ENCODE measurements at places on chromosomes 2 and 18. TPM values are rescaled to one million over a fixed set of nuclear protein-coding genes. Genes with fewer than 3 reads are reported as not detected.

Gene TMEM247
- not detected for total RNA-seq

Gene KLF11
- 2.0 TPM for total RNA-seq

DNA sequence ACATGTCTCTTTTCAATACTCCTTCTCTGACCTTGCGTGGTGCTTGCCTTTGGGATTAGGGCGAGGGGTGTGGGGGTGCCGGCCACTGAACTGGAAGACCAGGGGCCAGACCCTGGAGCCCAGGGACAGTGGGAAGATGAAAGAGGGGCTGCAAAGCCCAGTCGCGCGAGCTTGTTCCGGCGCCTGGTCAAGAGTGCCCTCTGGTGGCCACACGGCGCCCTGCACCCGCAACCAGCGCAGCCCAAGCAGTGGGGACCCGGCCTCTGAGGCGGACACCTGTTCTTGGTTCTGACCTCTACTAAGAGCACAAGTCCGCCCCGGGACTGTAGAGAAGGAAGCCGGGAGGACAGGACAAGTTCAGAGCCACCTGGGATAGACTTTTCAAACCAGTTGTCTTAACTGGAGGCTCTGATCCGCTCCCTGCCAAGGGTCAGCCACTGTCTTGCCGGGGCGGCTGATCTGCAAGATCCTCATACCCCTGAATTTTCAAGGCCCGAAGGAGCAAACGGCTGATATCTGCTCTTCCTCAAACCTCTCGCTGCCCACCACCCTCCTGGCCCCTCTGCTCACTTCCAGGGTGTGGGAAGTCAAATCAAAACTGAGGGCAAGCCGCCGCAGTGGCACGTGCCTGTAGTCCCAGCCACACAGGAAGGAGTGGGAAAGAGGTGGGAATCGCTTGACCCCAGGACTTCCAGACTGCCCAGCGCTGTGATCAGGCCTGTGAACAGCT is 14.9 kb upstream of the MSH6 start:
- peak; percentile 30 for DNase-seq

Gene IL18RAP
- not detected for total RNA-seq

Gene TMEM163
- not detected for total RNA-seq

DNA sequence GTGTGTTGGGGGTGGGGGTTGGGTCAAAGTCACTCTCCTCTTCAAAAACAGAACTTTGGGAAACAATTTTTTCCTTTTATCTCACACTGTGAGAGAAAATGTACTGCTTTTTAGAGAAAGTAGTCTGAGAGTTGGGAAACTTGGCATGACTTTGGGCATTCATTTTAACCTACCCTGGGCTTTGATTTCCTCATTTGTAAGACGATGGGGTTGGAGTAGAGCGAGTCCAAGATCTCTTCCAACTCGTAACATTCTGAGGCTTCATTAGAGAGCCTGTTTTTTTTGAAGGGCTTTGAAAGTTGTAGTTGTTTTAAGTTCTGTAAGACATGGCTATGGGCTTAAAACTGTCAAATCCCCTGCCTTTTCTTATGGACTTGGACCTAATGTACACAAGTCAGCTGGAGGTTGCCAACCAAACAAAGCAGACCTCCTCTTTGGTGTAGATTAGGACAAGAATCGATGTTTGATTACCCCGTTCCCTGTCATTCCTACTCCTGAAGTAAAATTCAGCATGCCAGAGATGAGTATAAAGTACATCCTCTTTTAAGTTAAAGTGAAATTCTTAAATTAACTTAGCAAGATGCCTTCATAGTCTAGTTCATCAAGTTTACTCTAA is 8.4 kb downstream of the PHLPP1 start:
- DNase-seq, result no peak

DNA sequence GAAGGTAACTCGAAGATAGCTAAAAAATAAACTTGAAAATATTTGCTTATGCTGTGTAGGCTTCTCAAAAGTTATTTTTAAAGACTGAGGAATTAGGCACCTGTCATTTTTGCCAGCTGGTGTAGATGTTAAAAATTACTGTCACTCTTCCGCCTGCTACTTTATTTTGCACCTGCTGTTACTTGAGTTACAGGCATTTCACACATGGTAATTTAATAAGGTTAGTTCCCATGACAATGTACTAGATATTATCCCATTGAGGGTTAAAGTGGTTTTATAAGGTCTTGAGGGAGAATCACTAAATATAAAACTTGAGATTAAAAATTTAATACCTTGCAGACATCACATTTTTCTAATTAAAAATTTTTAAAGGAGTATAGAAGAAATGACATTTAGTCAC is 26.6 kb downstream of the MYL1 start:
- no peak for DNase-seq

- no peak for DNase-seq
These were observed 42.3 kb downstream of the FAM124B start for GRCh38 chr2:224359569-224359968.

Gene REEP1
- total RNA-seq, result under 0.01 TPM

DNA sequence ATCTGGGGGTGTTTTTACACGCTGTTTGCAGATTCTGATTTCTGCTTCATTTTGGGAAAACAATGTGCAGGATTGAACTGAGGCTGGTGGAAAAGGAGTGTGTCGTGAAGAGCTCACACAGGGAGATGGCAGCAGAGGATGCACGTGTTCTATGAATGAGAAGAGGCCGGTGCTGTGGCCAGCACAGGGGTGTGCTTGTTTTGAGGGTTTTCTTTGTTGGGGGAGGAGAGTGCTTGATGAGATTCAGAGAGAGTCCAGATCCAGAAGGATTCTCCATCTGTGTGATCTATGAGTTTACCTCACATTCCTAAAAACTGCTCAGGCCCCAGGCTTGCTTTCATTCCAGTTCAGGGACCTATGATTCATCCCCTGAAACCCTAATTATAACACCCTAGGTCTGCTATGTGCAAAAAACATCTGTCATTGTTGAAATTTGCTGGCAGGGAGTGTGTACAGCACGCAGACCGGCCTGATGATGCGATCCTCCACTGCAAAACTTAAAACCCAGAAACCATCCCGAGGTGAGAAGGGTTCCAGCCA is 12.1 kb downstream of the TGFA start:
- no peak for DNase-seq

DNA sequence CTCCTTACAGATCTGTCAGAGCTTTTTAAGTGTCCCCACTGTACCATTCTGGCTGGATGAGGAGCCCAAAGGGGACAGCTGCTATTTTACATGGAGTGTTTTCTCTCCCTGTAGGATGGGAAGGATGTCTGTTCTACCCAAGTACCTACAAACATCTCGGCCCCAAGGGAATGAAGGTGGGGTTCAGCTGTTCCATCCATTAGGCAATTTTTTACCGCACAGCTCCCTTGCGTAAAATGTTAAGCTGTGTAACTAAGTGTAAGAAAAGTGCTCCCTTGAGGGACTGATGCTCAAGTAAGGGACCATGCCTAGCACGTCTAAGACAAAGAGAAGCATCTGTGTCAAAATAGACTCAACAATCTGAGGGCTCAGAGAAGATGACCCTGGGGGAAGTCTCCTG is 180.3 kb downstream of the MYO5B start:
- DNase-seq, result no peak

DNA sequence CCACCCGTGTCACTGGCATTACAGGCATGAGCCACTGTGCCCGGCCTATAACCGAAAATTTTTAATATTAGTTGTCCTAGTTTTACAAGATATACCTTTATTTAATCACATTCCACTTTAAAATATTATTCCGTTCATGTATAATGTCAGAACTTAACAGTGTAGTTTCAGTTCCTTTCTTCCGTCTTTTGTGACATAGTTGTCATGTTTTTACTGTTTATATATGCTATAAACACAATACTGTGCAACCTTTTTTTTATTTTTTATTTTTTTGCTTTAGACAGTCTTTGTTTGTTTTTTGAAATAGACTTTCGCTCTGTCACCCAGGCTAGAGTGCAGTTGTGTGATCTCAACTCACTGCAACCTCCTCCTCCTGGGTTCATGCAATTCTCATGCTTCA is 129.5 kb upstream of the TTC27 start:
- no peak for DNase-seq

Gene AMER3
- total RNA-seq, result not detected

DNA sequence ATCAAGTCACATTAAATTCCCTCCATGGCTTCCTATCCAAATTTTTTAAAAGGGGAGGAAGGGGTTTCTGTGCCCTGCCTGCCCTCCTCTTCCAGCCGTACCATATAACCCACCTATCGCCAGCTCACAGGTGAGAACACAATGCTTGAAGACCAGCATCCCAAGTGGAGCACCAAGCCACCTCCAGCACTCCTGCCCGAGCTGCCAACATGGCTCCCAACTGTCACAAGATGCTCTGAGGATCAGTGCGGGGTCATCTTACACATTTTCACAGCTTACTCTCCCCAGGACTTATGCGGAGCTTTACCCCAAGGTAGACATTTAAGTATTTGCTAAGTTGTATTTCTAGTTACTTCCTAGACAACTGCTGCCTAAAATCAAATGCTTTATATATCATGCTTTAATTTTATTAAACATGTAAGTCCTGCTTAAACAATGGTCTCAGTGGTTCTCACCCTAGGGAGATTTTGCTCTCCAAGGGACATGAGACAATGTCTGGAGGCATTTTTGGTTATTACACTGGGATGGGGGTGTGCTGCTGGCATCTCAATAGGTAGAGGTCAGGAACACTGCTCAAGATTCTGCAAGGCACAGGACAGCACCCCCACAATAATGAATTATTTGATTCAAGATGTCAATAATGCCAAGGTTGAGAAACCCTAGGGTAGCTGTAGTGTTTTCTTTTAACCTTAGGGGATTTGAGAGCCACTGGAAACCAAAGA is 45.8 kb downstream of the SF3B1 start:
- DNase-seq, result no peak

DNA sequence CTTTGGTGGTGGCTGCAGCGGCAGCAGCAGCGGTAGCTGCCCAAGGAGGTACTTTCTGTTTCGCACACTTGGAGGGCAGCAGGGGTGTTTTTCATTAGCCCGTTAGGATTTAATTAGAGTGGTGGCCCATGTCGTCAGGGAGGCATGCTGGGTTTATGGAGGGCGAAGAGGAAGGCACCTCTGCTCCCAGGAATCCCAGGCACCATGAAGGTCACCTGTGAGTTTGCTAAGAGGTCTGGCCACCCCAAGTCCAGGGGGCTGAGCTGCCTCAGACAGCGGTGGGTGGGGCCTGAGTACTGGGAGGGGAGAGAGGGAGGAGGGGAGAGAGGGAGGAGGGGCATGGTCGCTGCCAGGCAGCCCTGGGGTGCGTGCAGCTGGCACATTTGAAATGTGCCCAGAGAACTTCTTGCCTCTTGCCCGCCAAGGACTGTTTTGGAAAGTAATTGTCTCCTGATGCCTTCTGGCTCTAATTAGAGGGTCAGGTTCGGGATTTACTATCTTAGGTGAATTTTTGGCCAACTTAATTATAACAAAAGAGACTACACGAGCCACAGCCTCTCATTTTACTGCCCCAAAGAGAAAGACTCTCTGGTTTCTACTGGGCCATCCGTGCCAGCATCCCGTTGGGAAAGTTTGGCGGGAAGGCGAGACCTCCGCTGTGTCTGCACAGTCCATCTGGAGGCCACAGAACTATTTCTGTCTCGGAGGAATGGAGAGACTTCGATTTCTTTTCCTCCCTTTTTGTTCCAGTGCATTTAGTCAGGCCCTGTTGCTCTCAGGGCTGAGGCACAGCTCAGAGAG is 62.0 kb downstream of the GLI2 start:
- DNase-seq, result no peak

Gene SIGLEC15
- total RNA-seq, result 1.1 TPM

DNA sequence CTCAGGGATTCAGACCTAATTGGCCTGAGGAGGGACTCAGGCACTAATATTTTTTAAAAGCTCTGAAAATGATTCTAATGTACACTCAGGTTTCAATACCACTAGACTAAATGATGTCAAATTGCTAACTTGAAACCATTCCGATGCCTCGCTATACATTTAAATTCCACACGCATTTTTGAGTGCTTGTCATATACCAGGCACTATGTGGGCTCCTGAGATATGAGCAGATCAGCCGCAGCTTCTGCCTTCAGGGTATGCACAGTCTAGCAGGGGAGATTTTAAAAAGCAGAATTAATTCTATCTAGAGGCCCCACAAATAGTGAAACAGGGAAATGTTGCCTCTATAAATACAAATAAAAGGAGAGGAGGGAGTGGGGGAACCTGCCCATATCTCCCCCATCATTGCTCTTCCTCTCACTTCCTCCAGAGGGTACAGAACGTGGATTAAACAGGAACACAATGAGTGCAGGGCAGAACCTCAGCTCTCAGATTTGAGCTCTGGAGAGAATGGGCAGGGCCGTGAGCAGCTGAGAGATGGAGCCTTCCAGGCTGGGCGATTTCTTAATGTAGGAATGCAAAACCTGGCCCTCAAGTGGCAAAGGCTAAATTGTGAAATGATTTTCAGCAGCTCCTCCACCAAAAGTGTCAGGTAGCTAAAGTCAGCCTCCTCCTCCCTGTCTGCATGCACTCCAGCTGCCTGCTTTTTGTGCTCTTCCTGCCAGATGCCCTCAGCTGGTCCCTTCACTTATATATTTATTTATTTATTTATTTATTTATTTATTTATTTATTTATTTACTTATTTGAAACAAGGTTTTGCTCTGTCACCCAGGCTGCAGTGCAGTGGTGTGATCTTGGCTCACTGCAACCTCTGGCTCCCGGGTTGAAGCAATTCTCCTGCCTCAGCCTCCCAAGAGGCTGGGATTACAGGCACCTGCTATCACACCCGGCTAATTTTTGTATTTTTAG is 24.6 kb upstream of the LBH start:
- no peak for DNase-seq

GRCh38 chr2:119772767-119773166 is 13.0 kb downstream of the PTPN4 start:
- DNase-seq, result no peak

- DNase-seq, result no peak
These were observed 106.8 kb upstream of the TMEM178A start for GRCh38 chr2:39558906-39559305.

DNA sequence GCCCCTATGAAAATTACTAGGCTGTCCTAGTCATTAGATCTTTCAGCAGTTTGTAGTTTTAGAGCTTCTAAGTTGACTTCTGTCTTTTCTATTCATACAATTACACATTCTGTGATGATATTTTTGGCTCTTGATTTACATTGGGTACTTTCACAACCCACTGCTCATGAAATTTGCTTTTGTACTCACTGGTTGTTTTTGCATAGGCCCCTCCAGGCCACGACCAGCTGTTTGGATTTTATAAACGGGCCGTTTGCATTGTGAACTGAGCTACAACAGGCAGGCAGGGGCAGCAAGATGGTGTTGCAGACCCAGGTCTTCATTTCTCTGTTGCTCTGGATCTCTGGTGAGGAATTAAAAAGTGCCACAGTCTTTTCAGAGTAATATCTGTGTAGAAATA is 193.8 kb downstream of the RPIA start:
- no peak for DNase-seq

Gene PLEKHM3
- 8.6 TPM for total RNA-seq

Gene VWC2L
- not detected for total RNA-seq

DNA sequence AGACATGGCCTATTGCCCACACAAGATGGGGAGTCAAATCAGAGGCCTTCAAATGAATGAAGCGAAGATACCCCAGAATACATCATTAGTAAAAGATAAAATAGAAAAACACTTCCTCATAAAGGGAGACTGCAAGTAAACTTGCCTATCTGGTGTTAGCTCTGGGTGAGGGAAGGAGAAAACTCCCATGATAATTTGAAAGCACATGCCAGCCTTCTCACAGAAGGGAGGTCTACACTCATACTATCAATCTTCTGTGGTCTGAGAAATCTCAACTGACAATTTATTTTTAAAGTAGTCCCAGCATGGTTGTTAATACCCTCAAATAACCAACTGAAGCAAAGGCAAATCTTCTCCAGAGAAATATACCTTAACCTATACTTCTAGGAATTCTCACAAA is 75.4 kb downstream of the EXOC6B start:
- DNase-seq, result no peak

Data from IMR-90 (cell line).